ENCODE measurements at places on chromosomes 16 and 17. TPM values are rescaled to one million over a fixed set of nuclear protein-coding genes. Genes with fewer than 3 reads are reported as not detected.

The EVPLL gene
- polyA plus RNA-seq, result not detected

The CLEC3A gene
- 0.16 TPM for polyA plus RNA-seq

The C17orf58 gene
- 12.0 TPM for polyA plus RNA-seq

The NACA2 gene
- not detected for polyA plus RNA-seq

The MRPS7 gene
- 113 TPM for polyA plus RNA-seq

The ATP6V0D1 gene
- polyA plus RNA-seq, result 44.6 TPM

The SYNGR3 gene
- 1.4 TPM for polyA plus RNA-seq

The SLFN12L gene
- 0.36 TPM for polyA plus RNA-seq

The CDH16 gene
- 0.50 TPM for polyA plus RNA-seq

The C16orf96 gene
- 0.02 TPM for polyA plus RNA-seq

The SCNN1G gene
- polyA plus RNA-seq, result 0.05 TPM

The CCL16 gene
- polyA plus RNA-seq, result 0.29 TPM

The PHOSPHO1 gene
- polyA plus RNA-seq, result 1.1 TPM

The SPNS2 gene
- 16.2 TPM for polyA plus RNA-seq

The OSGIN1 gene
- 3.6 TPM for polyA plus RNA-seq

The MYH11 gene
- 110 TPM for polyA plus RNA-seq

The KCNJ12 gene
- polyA plus RNA-seq, result 9.9 TPM

The PRSS53 gene
- 0.79 TPM for polyA plus RNA-seq

The CNTROB gene
- 9.6 TPM for polyA plus RNA-seq

The TMEM106A gene
- polyA plus RNA-seq, result 2.8 TPM

The KRT33B gene
- polyA plus RNA-seq, result not detected

The MT1X gene
- polyA plus RNA-seq, result 287 TPM

The MYADML2 gene
- 1.2 TPM for polyA plus RNA-seq

DNA sequence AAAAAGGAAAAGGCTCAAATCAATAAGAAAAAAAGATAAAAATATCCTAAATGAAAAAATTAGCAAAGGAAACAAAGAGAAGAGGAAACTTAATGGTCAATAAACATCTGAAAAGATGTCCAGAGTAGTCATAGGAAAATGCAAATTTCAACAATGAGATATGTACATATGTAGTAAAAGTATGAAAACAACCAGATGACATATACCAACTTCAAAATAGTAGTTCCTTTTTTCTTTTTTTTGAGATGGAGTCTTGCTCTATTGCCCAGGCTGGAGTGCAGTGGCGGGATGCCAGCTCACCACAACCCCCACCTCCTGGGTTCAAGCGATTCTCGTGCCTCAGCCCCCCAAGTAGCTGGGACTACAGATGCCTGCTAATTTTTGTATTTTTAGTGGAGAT lies 21.7 kb upstream of the NFAT5 start:
- no peak for DNase-seq

- DNase-seq, result no peak
Observed at GRCh38 chr17:74024871-74025531, 178.5 kb upstream of the RPL38 start.

DNA sequence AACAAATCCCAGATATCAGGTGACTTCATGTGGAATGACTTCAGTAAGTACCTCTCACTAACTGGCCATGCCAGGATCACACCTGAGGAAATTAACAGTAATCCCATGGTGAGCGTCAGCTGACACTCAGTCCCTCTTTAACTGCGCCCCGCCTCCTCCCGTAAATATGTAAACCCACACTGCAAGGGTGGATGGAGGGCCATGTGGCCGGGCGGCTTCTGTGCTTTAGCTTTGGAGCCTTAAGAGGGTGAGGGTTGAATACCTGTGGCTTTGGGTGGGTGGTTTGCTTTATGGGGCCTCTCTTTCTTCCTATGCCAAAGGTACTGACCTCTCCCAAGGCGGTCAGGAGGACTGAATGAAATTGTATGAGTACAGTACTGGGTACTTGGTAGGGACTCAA lies 141.7 kb downstream of the MRM1 start:
- DNase-seq, result no peak

GRCh38 chr16:79897453-79898146 lies 297.1 kb upstream of the MAF start:
- DNase-seq, result no peak

DNA sequence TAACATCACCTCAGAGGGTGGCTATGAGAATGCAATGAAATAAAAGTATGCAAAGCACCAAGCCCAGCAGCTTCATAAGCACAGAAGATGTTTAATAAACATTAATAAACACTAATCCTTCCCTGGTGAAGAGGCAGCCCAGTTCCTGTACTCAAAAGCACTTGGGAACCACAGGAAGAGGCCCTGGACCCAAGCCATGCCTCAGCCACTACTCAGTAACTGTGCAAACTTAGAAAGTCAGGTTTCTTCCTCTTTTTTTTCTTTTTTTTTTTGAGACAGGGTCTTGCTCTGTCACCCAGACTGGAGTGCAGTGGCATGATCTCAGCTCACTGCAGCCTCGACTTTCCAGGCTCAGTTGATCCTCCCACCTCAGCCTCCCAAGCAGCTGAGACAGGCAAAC lies 5.3 kb downstream of the ARHGAP17 start:
- peak; percentile 78 for DNase-seq

DNA sequence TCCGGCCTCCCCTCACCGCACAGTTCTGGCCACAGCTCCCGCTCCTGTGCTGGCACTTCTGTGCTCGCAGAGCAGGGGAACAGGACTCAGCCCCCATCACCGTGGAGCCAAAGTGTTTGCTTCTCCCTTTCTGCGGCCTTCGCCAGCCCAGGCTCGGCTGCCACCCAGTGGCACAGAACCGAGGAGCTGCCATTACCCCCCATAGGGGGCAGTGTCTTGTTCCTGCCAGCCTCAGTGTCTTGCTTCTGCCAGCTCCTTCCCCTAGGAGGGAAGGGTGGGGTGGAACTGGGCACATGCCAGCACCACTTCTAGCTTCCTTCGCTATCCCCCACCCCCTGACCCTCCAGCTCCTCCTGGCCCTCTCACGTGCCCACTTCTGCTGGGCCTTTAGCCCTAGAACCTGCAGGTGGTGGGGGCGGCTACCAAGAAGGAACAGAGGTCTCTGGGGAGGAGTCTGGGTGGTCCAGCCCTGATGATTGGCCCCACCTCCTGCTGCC lies 645 bp upstream of the ELMO3 start:
- DNase-seq, result peak; percentile 77

- no peak for DNase-seq
Observed at GRCh38 chr16:35152067-35152627, 1692.7 kb downstream of the TP53TG3F start.

- no peak for DNase-seq
Observed at GRCh38 chr16:86536621-86537020, 18.4 kb downstream of the MTHFSD start.

- DNase-seq, result no peak
Observed at GRCh38 chr17:76326306-76326705, 18.2 kb upstream of the QRICH2 start.

- no peak for DNase-seq
Observed at GRCh38 chr17:41682631-41683030, 6.1 kb upstream of the EIF1 start.

DNA sequence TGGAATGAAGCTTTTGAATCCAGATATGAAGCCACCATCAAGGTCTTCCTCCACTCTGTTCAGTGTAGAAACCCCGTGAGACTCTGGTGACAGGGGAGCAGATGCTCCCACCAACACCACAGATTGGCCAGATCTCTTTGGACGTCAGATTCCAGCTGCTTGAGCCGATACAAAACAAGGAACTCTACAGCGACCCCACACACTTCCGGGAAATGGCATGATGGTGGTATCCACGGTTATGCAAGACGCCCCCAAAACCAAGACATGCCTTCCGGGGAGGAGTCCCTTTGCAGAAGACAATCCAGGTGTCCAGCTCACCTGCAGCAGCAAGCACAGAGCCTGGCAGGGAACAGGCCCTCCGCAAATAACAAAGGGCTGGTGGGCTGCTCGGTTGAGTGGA lies 19.8 kb upstream of the PITPNA start:
- no peak for DNase-seq

- DNase-seq, result no peak
Observed at GRCh38 chr17:36524428-36524876, 10.2 kb downstream of the MYO19 start.

DNA sequence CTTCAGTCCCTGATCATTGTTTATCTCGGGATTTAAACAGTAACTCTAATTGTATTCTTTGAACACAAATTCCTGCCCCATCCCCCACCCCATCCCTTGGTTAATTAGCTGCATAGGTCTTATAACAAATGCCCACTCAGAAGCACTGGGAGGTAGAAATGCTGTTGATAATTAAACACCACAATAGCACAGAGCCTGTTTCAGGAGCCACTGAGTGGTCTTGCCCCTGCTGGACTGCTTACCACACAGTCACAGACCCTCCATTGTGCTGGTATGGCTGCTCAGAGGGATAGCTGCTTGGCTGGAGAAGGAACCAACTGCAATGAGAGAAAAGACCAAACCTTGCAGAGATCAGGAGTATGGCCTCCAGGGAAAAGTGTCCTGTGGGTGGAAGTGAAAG lies 214.1 kb downstream of the ANKFN1 start:
- DNase-seq, result no peak

GRCh38 chr16:81556715-81557284 lies 112.2 kb downstream of the CMIP start:
- no peak for DNase-seq

DNA sequence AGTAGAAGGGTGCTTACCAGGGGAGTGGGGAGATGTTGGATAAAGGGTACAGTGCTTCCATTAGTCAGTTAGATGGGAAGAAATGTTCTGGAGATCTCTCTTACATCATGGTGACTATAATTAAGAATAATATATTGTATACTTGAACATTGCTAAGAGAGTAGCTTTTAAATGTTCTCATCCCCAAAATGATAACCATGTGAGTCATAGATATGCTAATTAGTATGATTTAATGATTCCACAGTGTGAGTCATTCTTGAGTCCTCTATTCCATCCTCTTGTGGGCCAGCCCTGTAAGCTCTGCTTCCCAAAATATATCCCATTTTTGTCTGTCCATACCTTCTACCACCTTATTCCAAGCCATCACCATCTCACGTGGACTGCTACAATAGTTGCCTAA lies 80.6 kb upstream of the CDH11 start:
- no peak for DNase-seq

DNA sequence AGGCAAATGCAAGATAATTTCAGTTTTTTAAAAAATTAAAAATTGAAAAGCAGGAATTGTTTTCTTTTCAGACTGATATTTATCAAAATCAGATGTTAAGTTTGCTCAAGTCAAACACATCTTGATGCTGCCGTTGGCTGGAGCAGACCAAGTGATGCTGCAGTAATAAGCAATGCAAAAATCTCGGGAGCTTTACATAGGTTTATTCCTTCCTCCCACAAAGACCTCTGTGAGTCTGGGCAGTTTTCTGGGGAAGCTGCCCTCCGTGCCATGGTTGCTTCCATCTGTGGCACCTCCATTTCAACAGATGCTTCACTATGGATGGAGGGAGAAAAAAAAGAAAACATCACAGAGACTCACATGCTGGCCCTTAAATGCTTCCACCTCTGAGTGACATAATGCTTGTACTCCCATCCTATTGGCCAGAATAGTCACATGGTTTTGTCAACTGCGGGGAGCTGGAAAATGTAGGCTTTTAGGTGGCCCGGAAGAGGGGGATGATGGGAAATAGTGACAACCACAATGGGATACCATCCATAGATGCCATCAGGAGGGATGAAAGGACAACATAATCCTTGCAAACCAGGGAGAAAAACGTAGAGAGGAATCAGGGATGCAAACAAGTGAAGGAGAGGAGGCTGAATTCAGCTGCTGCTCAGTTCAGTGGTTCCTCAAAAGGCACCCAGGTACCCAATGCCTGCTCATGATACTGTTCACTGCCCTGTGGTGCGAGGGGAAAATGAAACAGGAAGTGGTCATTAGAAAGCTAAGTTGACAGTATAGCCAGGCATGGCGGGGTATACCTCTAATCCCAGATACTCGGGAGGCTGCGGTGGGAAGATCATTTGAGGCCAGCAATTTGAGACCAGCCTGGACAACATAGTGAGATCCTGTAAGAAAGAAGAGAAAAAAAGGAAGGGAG lies 13.5 kb upstream of the ERCC4 start:
- no peak for DNase-seq

DNA sequence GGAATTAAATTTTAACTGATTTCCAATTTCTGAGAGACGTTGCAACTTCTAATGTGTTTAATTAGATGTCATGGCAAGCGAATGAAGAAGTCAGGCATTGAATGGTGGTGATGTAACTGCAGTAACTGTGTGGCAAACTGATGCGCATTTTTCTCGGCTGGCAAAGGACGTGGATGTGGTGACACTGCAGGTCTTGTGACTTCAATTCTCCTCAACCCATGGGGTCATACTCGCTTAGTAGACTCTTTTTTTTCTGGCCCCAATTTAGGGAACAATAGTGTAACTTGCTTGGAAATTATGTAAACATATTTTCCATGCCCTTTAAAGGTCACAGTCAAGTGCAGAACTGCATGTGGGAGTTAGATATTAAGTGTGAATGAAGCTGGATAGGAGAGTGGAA lies 1.9 kb upstream of the FAM20A start:
- DNase-seq, result peak; percentile 62

GRCh38 chr16:17131351-17131750 lies 339.4 kb downstream of the XYLT1 start:
- no peak for DNase-seq

GRCh38 chr17:82216301-82217119 lies 3.9 kb upstream of the CCDC57 start:
- DNase-seq, result peak; percentile 87

GRCh38 chr17:66481271-66481670 lies 178.9 kb downstream of the PRKCA start:
- no peak for DNase-seq

- DNase-seq, result no peak
Observed at GRCh38 chr17:8477715-8478441, 42.2 kb downstream of the NDEL1 start.

- DNase-seq, result no peak
Observed at GRCh38 chr17:1648173-1648962, 1.3 kb downstream of the RILP start.

- DNase-seq, result no peak
Observed at GRCh38 chr17:32567511-32567910, 80.7 kb downstream of the CDK5R1 start.

- DNase-seq, result no peak
Observed at GRCh38 chr16:88924834-88925539, 52.0 kb downstream of the CBFA2T3 start.

GRCh38 chr16:57627184-57627871 lies 1.1 kb upstream of the ADGRG1 start:
- peak; percentile 50 for DNase-seq

Data from right cardiac atrium (tissue), 5 donors.